Vagina (tissue), 2 donors: ENCODE measurements at places on chromosomes 16 and 17. TPM values are rescaled to one million over a fixed set of nuclear protein-coding genes. Genes with fewer than 3 reads are reported as not detected.

DNA sequence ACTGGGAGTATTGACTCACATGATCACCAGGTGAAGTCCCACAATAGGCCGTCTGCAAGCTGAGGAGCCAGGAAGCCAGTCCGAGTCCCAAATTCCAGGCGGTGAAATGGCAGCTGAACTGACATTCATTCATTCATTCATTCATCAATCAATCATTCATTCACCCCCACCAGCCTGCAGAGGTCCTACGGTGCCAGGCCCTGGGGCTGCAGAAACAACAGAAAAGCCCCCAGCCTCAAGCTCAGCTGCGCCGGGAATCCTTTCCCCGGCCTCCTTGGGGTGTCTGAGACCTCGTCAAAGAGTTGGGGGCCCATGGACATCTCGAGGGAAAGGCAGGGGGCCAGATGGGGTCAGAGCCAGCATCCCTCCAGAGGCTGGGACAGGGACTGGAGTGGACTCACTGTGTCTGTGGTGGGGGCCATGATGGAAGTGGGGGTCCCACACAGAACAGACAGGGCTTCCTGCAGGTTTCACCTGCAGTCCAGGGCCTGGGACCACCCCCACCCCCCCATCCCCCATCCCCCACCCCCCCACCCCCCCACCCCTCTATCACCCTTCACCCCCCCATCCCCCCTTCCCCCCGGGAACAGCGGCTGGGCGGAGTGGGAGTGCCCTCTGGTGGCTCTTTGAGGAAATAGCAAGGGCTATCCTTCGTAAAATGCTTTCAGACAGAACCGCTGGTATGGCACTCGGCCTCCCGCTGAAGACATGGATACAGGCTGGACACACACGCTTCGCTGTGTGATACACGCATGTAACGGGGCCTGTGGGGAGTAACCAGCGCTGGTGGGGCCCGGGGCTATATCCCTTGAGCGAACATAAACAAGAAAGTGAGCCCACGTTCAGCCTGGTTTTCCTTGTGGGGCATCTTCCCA lies 8.5 kb upstream of the ZC3H18 start:
- H3K4me1 ChIP-seq, result peaks cover 7% of the 10 kb centered on the region
- no peak overlapping the region for H3K4me3 ChIP-seq
- no peaks in the 10 kb centered on the region for H3K36me3 ChIP-seq
- no peak for DNase-seq

DNA sequence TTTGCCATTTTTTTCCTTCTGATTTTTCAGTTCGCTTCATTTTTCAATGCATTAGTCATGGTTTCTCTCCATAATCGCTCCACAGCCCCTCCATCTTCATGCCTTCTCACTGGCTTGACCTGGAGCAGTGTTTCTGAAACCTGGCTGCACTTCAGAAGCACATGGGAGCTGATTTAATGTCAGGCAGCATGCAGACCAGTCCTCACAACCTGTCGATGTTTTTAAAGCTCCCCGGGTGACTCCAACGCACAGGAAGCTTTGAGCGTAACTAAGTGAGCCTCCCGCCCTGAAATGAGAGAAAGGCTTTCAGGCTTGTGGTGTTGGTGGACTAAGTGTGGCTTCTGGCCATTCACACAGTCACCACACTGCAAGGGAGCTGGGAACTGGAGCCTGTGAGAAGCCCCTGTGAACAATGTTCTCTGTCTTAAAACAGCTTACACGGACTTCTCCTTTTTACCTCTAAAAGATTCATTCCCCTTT lies 16.8 kb upstream of the DRG2 start:
- no peak overlapping the region for H3K27ac ChIP-seq
- no peak for DNase-seq
- H3K36me3 ChIP-seq, result peaks cover 5% of the 10 kb centered on the region
- H3K4me1 ChIP-seq, result no peaks in the 10 kb centered on the region

- peak overlapping the region; percentile 78 for H3K4me3 ChIP-seq
- peak overlapping the region; percentile 60 for H3K27ac ChIP-seq
- no peaks in the 10 kb centered on the region for H3K27me3 ChIP-seq
- DNase-seq, result peak; percentile 82
- H3K36me3 ChIP-seq, result peaks cover 14% of the 10 kb centered on the region
- H3K4me1 ChIP-seq, result peaks cover 20% of the 10 kb centered on the region
These were observed 770 bp downstream of the CCNF start for GRCh38 chr16:2429771-2430663.

DNA sequence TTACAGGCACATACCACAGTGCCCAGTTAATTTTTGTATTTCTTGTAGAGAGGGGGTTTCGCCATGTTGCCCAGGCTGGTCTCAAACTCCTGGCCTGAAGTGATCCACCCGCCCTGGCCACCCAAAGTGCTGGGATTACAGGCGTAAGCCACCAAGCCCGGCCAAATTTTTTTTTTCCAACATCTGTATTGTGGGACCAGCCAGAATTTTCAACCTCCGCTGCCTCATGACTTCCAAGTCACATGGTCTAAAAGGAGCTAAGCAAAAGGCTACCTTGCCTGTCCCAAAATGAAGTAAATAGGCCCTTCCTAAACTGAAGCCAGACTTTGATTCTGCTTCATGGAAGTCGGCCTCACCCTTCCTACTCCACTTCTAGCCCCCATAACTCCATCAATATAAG lies 4.2 kb upstream of the SPAG7 start:
- DNase-seq, result no peak
- no peak overlapping the region for H3K27ac ChIP-seq
- H3K4me3 ChIP-seq, result no peak overlapping the region
- H3K27me3 ChIP-seq, result no peaks in the 10 kb centered on the region
- peaks cover 23% of the 10 kb centered on the region for H3K4me1 ChIP-seq

- no peak overlapping the region for H3K4me3 ChIP-seq
- H3K36me3 ChIP-seq, result no peaks in the 10 kb centered on the region
- DNase-seq, result peak; percentile 96
- no peak overlapping the region for H3K27ac ChIP-seq
- no peaks in the 10 kb centered on the region for H3K4me1 ChIP-seq
- H3K27me3 ChIP-seq, result no peaks in the 10 kb centered on the region
These were observed 10.1 kb downstream of the WFIKKN2 start for GRCh38 chr17:50845240-50846147.

DNA sequence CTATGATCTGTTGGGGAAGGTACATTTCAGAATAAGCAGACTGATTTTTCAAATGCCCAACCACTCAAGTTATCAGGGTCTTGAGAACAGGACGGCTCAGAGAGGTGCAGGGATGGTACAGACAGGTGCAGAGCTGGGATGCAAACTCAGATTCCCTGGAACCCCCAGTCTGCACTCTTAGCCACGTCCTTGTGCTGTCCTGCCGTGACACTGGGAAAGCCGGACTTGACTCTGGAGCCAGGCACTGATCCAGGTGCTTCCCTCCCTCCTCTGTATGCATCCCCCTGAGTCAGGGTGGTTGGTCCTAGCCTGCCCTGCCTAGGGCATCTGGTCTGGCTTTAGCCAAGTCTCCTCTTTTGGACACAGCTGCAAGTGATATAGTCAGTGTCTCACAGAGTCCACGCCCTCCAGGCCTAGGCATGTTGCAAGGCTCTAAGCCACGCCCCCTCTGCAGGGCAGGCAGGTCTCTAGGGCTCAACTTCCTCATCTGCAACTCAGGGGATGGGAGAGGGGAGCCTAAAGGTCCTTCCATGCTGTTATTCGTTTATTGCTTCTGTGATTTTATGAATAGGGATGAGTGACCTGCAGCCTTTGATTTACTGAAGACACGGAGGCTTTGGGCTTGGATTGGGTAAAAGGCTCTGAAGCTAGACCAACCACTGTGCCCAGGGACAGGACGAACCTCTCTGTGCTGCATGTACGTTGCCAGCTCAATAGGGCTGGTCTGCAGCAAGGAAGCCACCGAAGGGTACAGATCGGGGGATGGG lies 97.3 kb downstream of the SDK2 start:
- DNase-seq, result no peak
- no peaks in the 10 kb centered on the region for H3K36me3 ChIP-seq
- H3K27me3 ChIP-seq, result no peaks in the 10 kb centered on the region

GRCh38 chr16:24610416-24610755 lies 71.0 kb downstream of the RBBP6 start:
- H3K36me3 ChIP-seq, result no peaks in the 10 kb centered on the region
- no peaks in the 10 kb centered on the region for H3K27me3 ChIP-seq
- H3K4me1 ChIP-seq, result peaks cover 11% of the 10 kb centered on the region
- peak overlapping the region; percentile 45 for H3K4me3 ChIP-seq

- no peaks in the 10 kb centered on the region for H3K36me3 ChIP-seq
- no peak overlapping the region for H3K4me3 ChIP-seq
- peak overlapping the region; percentile 69 for H3K27ac ChIP-seq
- H3K27me3 ChIP-seq, result no peaks in the 10 kb centered on the region
- H3K4me1 ChIP-seq, result peaks cover 41% of the 10 kb centered on the region
These were observed 23.2 kb upstream of the MEAK7 start for GRCh38 chr16:84527532-84528269.

GRCh38 chr17:68260051-68260762 lies 12.4 kb downstream of the AMZ2 start:
- no peak overlapping the region for H3K4me3 ChIP-seq
- H3K27me3 ChIP-seq, result no peaks in the 10 kb centered on the region
- peaks cover 6% of the 10 kb centered on the region for H3K4me1 ChIP-seq
- no peak for DNase-seq
- no peaks in the 10 kb centered on the region for H3K36me3 ChIP-seq

DNA sequence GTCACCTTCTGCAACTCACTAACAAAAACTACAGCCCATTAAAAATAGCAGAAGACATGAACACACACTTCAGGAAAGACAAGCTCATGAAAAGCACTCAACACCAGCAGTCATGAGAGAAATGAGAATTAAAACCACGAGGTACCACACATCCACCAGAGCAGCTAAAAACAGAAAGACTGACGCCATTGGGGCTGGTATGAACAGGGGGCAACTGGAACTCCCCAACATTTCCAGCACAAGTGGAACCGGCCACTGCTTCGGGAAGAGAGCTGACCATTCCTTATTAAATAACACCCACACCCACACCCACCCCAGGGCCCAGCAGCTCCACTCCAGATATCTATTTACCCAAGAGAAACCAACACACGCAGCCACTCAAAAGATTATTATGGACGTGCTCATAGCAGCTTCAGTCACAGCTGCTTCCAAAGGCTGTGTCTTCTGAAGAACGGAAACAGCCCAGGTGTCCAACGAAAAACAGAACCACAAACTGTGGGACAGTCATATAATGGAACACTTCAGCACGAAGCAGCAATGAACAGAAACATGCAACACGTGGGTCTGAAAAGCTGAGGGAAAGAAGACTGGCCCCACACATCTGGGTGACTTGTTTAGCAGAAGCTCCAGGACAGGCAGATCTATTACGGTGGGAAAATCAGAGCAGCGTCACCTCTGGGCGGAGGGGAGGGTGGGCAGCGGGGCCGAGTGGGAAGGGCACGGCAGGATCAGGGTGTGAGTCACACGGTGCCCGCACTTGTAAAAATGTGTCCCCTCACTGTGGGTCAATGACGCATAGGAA lies 41.1 kb downstream of the KLHDC4 start:
- no peaks in the 10 kb centered on the region for H3K4me1 ChIP-seq
- no peak overlapping the region for H3K4me3 ChIP-seq
- no peaks in the 10 kb centered on the region for H3K27me3 ChIP-seq
- H3K36me3 ChIP-seq, result no peaks in the 10 kb centered on the region
- no peak for DNase-seq

DNA sequence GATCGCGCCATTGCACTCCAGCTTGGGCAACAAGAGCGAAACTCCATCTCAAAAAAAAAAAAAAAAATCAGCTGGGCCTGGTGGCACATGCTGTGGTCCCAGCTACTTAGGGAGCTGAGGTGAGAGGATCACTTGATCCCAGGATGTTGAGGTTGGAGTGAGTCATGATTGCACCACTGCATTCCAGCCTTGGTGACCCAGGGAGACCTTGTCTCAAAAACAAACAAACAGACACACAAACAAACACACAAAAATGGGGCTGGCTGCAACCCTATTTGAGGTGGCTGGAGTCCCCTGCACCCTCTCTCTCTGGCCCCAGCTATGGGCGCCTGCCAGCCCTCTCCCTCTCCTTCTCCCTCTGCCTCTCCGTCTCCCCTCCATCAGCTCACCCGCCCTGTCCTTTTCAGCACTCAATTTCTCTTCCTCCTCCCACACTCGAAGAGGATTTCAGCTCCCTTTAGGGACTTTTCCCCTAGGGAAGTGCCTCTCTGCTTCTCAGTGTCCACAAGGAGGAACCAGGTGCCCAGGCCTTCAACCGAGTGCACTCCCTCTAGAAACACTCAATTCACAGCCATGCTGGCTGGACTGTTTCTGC lies 17.5 kb upstream of the TFAP4 start:
- no peak overlapping the region for H3K4me3 ChIP-seq
- DNase-seq, result no peak
- no peaks in the 10 kb centered on the region for H3K36me3 ChIP-seq
- no peak overlapping the region for H3K27ac ChIP-seq
- H3K4me1 ChIP-seq, result peaks cover 38% of the 10 kb centered on the region
- no peaks in the 10 kb centered on the region for H3K27me3 ChIP-seq

DNA sequence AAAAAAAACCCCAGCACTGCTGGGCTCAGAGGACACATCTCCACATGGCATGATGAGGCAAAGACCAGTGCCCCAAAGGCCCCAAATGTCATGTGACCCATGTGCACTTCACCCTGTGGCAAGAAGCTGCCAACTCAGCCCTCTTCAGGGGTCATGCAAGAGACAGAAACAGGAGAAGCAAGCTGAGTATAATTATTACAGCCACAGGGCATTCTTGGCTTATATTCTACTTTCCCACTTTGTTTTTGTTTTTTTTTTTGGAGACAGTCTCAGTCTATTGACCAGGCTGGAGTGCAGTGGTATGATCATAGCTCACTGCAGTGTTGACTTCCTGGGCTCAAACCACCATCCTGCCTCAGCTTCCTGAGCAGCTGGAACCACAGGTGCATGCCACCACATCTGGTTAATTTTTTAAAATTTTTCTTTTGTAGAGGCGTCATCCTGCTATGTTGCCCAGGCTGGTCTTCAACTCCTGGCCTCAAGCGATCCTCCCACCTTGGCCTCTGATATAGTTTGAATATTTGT lies 32.7 kb upstream of the LITAF start:
- no peaks in the 10 kb centered on the region for H3K27me3 ChIP-seq
- H3K27ac ChIP-seq, result no peak overlapping the region
- no peaks in the 10 kb centered on the region for H3K36me3 ChIP-seq
- no peak overlapping the region for H3K4me3 ChIP-seq
- peaks cover 32% of the 10 kb centered on the region for H3K4me1 ChIP-seq

DNA sequence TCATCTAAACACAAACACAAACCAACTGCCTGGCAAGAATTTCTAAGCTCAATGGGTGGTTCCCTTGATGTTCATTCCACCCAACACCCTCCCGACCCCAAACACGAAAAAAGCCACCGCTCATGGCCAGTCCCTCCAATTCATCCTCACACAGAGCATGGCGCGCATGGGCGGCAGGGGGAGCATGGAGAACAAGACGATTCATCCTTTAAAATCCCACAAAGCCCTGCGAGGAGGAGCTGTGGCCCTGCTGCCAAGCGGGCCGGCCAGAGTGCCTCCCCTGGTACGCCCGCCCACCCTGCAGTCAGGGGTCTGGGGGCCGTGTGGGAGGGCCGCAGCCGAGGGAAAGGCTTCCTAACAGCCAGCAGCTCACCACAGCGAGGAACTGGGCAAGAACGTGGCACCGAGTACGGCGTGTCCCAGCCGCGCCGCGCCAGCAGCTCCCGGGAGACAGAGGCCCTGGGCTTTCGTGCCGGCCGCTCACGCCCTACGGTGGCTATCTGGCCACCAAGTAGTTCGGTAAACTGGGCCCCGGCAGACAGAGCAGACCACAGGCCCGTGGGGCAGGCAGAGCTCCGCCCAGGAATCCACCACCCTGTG lies 60.9 kb downstream of the KLHDC4 start:
- H3K4me3 ChIP-seq, result no peak overlapping the region
- no peaks in the 10 kb centered on the region for H3K27me3 ChIP-seq
- H3K27ac ChIP-seq, result no peak overlapping the region
- no peaks in the 10 kb centered on the region for H3K36me3 ChIP-seq
- H3K4me1 ChIP-seq, result no peaks in the 10 kb centered on the region
- no peak for DNase-seq

ADGRG1 gene
- 97.7 TPM for total RNA-seq

ZG16 gene
- total RNA-seq, result not detected

CCDC154 gene
- not detected for total RNA-seq

CTRB1 gene
- not detected for total RNA-seq

DNAH17 gene
- 2.0 TPM for total RNA-seq
